ENCODE measurements at places on chromosomes 6 and 20.

GRCh38 chr6:24876499-24877465, 59.0 kb downstream of the RIPOR2 start:
- DNase-seq, result no peak

DNA sequence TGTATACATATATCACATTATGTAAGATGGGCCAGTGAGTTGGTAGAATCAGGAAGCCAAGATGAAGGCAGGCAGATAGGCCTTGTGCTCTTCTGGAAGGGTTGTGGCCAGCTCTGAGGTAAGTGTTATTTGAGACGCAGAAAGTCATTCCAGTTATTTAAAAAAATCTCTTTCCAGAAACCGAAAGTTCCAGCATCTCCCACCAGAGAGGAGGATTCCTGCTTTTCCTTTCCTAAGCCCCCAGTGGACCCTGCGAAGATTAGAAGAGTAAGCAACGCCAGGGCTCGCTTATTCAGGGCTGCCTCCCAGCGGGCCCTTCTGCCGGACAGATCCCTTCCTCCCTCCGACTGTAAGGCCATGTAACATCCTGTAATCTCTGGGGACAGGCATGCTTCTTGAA, 20.4 kb downstream of the ARMC2 start:
- DNase-seq, result no peak

GRCh38 chr20:50138479-50139393, 14.8 kb downstream of the PEDS1 start:
- DNase-seq, result no peak

GRCh38 chr20:588932-589672, 21.0 kb downstream of the TCF15 start:
- DNase-seq, result no peak

GRCh38 chr6:126261792-126262421, 78.0 kb upstream of the CENPW start:
- DNase-seq, result no peak

- no peak for DNase-seq
Measured at GRCh38 chr6:157215717-157216116, 107.6 kb downstream of the TMEM242 start.

GRCh38 chr6:50922579-50923525, 104.2 kb downstream of the TFAP2B start:
- DNase-seq, result peak; percentile 20

DNA sequence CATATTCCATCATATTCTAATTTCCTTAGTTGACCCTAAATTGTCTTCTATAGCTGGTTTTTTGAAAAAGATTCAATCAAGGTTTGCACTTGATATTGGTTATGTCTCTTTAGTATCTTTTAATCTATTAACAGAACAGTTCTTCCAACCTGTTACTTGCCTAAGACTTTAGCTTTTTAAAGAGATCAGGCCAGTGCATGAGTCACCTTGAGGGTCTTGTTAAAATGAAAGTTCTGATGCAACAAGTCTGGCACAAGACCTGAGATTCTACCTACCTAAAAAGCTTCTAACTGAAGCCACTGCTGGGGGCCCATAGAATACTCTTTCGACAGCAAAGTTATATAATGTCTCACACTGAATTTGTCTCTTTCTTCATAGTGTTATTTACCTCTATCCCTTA, 3.2 kb downstream of the USP45 start:
- no peak for DNase-seq

GRCh38 chr6:57130661-57131177, 40.7 kb downstream of the ZNF451 start:
- no peak for DNase-seq

- no peak for DNase-seq
Measured at GRCh38 chr20:20139403-20139802, 87.1 kb downstream of the CFAP61 start.

DNA sequence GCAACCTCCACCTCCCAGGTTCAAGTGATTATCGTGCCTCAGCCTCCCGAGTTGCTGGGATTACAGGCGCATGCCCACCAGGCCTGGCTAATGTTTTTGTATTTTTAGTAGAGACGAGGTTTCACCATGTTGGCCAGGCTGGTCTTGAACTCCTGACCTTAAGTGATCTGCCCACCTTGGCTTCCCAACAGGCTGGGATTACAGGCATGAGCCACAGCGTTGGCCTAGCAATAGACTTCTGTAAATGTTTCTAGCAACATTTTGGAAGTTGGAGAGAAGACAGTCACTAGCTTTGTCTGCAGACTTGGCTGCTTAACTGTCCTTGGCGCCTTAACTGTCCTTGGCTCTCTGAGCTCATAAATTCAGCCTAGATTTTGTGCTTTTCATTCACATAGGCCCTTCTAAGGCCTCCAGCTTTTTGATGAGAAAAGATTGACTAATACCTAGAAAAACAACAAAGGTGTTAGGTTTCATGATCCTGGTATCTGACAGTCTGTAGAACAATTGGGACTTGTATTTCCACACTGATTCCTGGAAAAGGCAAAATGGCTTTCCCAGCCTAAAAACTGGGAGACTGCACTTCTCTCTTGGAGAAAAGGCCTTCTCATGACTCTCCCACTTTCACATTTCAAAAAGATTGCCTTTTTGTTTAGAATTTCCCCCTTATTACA, 49.7 kb downstream of the OR2B2 start:
- no peak for DNase-seq

DNA sequence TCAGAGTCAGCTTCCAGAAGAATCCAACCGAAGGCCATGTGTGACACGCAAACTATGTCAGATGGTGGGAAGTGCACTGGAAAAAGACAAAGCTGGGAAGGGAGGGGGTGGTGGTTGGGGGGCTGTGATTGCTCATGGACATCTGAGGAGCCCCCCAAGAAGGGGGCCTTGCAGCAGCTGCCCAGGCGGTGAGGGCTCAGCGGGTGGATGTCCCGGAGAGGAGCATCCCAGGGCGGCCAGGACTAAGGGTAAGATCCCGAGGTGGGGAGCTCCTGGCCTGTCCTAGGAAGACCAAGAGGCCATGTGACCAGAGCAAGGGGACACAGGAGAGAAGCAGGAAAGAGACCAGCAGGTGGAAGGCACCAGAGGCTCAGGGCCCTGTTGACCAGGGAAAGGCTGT, 299.5 kb downstream of the PREX1 start:
- DNase-seq, result no peak

DNA sequence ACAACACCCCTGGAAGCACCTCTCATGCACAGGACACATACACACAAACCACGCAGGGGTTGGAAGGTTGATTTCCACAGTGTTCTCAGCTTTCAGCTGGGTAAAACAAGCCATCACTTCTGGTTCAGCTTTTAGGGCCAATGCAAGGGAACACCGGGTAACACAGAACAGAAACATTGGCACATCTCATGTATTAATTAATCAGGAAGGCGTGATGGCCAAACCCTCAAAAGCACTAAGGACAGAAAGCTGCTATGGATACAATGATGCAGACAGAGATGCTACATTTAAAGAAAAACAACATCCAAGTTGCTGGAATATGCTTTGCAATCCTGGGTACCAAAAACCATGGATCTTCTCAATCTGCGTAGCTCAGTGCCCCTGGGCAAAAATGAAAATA, 104.3 kb upstream of the BEND6 start:
- no peak for DNase-seq

DNA sequence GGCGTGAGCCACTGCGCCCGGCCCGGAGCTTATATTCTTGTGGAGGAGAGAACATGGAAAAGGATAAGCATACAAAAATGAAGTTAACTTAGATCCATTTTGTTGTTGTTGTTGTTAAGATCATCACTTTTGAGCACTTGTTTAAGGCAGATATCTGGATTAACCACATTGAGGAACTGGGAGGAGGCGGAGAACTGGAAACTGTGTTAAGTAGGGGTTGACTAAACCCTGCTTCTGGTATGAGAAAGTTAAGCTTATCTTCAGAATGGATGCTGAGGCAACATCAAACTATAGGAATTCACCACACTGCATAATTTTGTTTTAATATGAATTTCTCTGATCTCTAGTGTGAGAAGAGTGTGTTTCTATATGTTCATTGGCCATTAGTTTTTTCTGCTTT, 57.6 kb downstream of the GCNT2 start:
- DNase-seq, result no peak

- DNase-seq, result no peak
Measured at GRCh38 chr6:692356-692851, 535 bp downstream of the EXOC2 start.

- DNase-seq, result no peak
Measured at GRCh38 chr6:56513631-56514030, 129.1 kb downstream of the DST start.

DNA sequence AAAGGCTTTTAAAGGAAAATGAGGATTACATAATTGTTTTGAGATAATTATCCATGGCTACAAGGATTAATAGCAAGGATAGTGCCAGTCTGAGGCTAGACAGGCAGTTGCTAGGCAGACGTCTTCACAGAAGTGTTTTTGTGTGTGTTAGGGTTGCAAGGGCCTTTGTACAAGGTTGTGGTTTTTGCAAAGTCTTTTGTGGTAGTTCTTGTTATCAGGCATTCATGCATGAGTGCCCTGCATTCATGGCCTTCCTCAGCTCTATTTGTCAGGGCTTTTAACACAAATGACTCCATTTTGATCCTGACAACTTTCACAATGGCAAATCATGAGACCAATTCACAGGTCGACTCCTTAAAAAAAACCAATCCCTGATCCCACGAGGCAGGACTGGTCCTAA, 68.1 kb upstream of the TXNDC5 start:
- no peak for DNase-seq

DNA sequence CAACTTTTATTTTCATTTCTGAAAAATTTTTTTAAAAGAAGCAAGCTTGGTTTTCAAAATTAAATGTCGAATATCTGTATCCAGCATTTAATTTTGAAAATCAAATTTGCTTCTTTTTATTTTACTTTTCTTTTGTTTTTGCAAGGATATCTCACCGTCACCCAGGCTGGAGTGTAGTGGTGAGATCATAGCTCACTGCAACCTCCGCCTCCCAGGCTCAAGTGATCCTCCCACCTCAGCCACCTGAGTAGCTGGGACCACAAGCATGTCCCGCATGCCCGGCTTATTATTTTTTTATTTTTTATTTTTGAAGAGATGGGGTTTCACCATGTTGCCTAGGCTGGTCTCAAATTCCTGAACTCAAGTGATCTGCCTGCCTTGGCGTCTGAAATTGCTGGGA, 17.0 kb upstream of the EPB41L2 start:
- DNase-seq, result no peak

DNA sequence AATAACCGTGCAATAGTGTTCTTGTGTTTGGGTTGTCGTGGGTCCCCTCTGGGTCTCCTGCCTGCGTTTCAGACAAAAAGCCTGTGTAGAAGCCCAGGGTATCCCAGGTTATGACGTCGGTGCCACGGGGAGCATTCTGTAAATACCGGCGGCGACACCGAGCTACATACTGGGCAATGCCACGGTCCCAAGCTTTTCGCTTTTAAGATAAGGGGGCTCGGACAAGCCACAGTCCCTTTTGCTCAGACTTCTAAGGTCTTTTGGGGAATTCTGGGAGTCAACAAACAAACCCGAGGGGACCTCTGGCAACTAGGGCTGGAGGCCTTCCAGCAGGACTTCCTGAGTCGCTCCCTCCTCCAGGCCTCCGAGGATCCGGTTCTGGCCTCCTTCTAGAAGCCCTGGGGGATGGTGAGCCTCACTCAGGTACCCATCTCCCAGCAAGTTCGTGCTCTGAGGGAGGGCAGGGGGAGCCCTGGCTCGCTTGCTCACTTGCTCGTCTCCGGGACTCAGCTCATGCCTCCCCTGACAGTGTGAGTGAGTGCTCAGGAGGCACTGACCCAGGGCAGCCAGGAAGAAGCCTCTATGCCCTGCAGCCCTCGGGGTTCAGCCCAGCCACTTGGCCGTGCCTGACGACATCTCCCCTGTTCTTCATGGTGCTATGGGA, 62.4 kb upstream of the MRPS10 start:
- DNase-seq, result no peak

GRCh38 chr20:51028616-51029212, 5.8 kb upstream of the KCNG1 start:
- no peak for DNase-seq

All from stromal cell of bone marrow (primary cell).